Activated B cell treated with CpG ODN at 0.5 μM for 24 hours (primary cell): ENCODE measurements at places on chromosomes 11 and 22. TPM values are rescaled to one million over a fixed set of nuclear protein-coding genes. Genes with fewer than 3 reads are reported as not detected.

C22orf31 gene
- total RNA-seq: not detected in 2 replicates

OR6A2 gene
- 0.18 and 0.20 TPM in 2 replicates for total RNA-seq

- no peak for DNase-seq
Measured at GRCh38 chr11:17221968-17222367, 14.2 kb upstream of the PIK3C2A start.

DNA sequence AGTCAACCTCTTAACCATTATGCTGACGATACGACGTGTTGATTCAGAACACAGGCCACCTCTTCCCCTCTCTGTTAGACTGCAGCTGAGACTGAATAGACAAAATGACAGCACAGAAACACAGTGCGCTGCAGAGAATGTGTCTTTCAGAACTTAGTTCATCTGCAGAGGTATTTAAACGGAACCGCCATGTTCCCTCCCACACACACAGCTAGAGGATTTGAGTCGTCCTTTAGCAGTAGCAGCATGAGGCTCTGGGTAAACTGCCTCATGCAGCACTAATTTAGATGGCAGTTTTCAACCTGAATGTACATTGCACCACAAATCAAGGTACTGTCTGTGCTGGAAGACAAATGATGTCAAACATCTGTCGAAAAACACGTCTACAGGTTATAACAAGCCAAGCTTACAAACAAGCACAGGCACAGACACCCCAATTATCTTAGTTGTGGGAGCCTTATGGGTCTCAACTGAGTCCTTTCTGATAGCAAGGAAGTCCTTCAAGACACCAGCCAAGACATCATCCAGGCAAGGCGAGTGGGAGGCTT lies 76.6 kb upstream of the LRRC4C start:
- no peak for DNase-seq

UFD1 gene
- 54.4 and 65.3 TPM in 2 replicates for total RNA-seq

- DNase-seq: no peak
Measured at GRCh38 chr11:19134004-19134403, 17.0 kb downstream of the ZDHHC13 start.

GRCh38 chr22:22080270-22080669 lies 97.7 kb upstream of the TOP3B start:
- no peak for DNase-seq

DNA sequence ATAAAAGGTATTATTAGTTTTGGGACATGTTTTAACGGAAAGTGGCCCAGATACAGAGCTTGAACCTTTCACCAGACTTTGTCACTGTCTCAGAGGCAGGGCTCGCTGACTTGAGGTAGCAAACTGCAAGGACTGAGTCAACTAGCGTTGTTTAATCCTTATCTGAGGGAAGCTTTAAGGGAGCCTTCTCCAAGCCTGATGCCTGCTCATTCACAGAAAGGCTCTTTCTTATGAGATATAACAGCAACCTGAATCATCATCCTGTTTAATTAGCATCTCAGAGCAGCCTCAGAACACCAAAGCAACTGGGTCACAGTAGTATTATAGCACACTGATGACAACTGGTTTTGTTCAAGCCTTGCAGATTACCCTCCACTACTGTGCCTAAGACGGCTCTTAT lies 54.2 kb upstream of the CYP2D6 start:
- no peak for DNase-seq

DNA sequence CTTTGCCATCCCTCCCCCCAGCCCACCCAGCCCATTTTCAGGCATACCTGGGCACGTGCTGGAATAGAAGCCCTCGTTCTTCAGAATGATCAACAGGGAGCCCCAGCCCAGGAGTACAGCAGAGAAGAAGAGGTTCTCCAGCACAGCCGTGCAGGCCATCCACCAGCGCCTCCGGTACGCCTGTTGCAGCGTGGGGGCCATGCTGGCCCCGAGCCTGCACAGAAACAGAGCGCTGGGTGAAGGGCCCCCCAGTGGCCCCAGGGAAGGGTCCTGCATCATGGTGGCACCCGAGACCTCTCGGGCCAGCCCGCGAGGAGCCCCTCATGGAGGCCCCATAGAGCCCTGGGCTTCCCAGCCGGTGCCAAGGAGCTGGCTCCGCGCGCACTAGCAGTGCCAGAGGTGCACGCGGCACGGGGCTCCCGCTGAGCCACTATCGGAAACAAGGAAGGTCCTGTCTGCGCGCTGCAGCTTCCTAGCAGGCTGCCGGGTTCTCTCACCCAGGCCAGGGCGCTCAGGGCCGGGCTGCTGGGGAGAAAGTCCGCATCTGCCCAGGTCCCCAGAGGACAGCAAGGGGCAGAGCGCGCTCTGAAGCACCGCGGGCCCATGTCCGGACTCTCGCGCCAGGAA lies 1.5 kb downstream of the SLC43A1 start:
- peak; percentile 36 for DNase-seq

DNA sequence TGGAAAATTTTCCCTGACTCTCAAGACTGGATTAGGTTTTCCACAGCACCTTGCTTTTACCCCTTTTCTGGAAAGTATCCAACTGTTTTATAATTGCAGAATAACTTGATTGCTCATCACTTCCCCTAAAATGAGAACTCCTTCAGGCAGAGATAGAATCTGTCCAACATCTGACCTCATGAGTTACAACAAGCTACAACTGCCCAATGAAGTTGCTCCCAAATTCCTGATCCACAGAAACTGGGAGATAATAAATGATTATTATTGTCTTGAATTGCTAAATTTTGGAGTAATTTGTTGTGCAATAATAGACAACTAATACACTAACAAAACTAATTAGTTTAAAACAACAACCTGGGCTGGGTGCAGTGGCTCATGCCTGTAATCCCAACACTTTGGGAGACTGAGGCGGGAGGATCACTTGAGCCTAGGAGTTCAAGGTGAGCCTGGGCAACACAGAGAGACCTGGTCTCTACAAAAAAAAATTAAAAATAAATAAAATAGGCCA lies 10.0 kb upstream of the CCDC83 start:
- DNase-seq: no peak

DNA sequence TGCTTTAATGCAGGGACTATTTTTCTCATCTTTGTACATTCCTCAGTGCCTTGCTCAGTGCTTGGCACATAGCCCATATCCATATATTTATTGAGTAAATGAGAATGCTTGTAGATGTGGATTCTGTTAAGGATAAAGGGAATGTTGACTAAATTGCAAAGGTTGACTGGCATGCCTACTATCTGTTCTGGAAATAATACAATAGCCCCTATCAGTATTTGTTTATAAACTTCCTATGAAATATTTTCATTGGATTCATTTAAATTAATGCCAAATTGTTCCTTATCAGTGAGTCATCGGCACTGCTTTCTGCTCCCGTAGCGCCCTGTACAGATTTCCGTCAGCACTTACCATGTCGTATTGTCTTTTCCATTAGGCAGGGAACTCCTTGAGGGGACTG lies 8.0 kb downstream of the RNF121 start:
- no peak for DNase-seq
